Right cardiac atrium (tissue), 5 donors: ENCODE measurements at places on chromosomes 16 and 17. TPM values are rescaled to one million over a fixed set of nuclear protein-coding genes. Genes with fewer than 3 reads are reported as not detected.

The SYT17 gene
- 1.2 TPM for total RNA-seq

The TEX19 gene
- total RNA-seq: not detected

DNA sequence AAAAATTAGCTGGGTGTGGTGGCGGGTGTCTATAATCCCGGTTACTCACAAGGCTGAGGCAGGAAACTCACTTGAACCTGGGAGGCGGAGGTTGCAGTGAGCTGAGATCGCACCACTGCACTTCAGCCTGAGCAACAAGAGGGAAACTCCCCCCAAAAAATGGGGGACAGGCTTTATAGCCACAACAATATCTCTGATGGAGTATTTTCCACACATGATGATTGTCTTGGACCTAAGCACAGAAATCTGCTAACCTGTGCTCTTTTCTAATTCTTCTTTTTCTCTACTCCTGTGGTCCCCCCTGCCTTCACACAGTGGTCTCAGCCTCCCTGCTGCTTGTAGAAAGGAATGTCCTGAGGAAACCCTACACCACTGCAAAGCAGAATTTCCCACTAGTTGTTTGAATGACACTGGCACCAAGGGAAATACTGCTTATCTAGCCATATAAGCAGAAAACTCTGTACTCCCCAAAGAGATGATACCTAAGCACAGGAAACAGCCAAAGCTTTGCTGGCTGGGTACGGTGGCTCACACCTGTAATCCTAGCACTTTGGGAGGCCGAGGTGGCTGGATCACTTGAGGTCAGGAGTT is 117.6 kb downstream of the USP31 start:
- DNase-seq: no peak

DNA sequence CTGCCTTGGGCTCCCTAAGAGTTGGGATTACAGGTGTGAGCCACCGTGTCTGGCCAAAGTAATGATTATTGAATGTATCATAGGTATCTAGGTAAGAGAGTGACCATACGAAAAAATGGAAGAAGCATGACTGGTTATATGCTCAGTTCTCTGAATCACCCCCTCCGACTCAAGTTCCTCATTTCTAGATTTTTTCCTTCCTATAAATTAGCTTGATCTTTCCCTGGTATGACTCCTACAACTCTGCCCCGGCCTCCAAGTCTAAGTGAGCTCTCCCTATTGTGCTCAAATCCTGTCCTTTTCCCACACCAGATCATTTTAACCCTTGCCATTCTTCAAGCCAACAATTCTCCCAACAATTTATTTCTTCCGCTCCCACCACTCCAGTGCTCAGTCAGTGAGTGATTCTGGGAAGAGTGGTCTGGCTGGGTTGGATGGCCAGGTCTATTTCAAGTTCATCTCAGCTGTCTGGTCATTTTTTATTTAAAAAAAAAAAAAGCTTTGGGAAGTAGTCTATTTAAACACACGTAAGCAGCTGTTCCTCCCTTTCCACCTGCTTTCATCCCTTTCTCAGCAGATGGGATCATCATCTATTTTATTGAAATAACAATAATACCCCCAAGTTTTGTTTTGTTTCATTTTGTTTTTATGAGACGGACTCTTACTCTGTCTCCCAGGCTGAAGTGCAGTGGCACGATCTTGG is 120.2 kb upstream of the HS3ST2 start:
- DNase-seq: no peak

The GPATCH8 gene
- total RNA-seq: 35.9 TPM

GRCh38 chr17:41024697-41025096 is 2.3 kb downstream of the KRTAP1-5 start:
- no peak for DNase-seq

GRCh38 chr16:13061691-13062090 is 160.3 kb downstream of the SHISA9 start:
- no peak for DNase-seq

The PYDC1 gene
- not detected for total RNA-seq

DNA sequence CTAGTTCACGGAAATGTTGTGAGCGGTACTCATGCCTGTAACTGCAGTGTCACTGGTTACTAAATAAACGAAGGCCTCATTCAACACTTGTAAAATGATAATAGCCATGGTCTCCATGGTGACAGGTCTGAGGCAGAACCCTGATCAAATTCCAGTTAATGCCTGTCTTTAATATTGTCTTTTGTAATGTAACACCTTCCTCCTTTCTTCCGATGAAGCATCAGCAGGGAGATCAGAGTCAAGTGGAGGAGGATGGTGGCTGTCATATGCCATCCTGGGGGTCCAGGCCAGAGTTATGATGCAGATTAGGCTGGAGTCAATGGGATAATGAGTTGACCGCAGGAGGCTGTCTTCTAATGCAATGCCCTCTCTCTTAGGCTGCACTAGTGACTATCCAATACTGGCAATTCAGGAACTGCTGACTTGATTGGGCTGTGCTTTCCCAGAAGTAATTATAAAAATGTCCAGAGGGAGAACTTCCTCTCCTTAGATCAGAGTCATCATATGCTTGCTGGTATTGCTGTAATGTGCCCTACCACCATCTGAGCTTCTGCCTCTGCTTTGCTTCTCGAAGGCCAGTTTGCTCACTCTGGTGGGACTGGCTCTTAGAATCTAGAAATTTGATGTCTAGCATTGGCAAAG is 419.1 kb downstream of the CA10 start:
- DNase-seq: no peak

DNA sequence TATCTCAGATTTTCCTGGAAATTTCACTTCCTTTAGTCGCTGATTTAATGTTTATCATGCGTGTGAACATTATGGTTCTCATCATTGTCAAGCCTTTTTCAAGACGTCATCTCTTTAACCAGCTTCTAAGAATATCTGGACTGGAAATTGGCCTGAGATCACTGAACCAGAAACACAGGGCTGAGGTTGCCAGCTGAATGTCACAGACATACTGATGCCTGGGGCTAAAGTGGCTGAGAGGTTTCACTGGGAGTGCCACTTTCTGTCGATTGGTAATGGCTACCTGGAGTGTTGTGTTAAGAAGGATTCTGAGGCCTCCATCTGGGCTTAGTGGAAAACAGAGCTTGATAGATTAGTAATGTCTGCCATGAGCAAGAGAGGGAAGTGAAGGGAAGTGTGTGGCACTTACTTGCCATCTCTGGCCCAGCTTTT is 54.2 kb downstream of the CRISPLD2 start:
- DNase-seq: no peak
